ENCODE measurements at places on chromosomes 2 and 18. TPM values are rescaled to one million over a fixed set of nuclear protein-coding genes. Genes with fewer than 3 reads are reported as not detected.

The ST8SIA3 gene
- not detected for total RNA-seq

The NOSTRIN gene
- total RNA-seq, result 26.4 TPM

The CNDP1 gene
- not detected for total RNA-seq

The TRIM43 gene
- not detected for total RNA-seq

The SOX11 gene
- 0.05 TPM for total RNA-seq

The LPIN1 gene
- 47.2 TPM for total RNA-seq

The CTDP1 gene
- 18.5 TPM for total RNA-seq

The SERPINB13 gene
- not detected for total RNA-seq

DNA sequence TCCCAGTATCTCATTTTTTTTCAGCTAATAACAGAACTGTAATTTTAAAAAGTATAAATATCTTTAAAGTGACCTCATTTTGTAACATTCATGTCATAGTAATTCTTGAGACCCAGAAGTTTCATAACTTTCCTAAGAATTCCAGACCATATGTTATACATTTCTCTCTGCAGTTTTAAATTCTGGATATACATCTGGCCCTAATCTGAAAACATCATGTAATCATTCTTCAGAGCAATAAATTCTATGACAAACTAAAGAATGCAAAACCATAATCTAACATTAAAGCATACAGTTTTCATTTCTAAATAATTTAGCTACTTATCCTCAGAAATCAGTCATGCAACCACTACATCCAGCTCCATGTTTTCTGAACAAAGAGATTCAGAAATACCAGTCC is 198.3 kb upstream of the SLC35G4 start:
- DNase-seq, result no peak

DNA sequence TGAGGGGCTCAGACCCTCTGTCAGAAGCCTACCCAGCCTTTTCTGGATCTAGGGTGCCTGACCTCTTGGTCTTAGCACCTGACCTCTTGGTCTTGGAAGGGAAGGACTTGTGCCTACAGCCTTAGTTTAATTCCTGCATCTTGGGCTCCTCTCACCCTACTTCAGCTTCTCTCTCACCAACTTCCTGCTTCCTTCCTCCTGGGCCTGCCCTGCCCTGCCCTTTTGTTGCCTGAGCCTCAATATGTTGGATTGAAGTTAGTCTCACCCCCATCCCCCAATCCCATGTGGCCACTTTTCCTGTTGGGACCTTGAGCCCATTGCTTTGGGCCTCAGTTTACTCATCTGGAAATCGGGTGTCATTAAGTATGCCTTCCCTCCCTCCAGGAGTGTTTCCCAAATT is 206.2 kb upstream of the SKOR2 start:
- no peak for DNase-seq

DNA sequence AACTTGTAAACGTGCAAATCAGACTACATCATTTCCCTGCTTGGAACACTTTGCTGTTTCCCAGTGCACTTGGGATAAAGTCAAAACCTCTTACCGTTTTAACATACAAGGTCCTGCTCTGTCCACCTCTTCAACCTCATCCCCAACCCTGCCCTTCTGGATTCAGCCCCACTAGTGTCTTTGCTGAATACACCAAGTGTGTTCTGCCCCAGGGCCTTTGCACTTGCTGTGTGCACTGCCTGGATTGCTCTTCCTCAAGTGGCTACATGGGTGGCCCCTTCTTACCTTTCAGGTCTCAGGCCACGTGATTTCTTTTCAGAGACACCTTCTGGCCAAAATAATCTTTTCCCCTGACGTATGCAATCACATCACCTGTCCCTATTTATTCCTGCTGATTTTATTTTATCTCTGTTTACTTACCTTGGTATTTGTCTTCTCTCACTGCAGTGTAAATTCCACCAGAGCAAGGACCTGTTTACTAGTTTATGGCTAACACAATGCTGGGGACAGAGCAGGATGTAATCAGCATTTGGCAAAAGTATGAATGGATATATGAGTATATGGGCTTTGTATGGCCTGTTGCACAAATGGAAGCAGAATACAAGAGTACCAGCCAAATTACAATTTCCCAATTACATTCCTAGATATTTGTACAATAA is 63.9 kb downstream of the MAPK4 start:
- no peak for DNase-seq

- no peak for DNase-seq
These were observed 40.4 kb downstream of the NUP35 start for GRCh38 chr2:183164650-183165015.

DNA sequence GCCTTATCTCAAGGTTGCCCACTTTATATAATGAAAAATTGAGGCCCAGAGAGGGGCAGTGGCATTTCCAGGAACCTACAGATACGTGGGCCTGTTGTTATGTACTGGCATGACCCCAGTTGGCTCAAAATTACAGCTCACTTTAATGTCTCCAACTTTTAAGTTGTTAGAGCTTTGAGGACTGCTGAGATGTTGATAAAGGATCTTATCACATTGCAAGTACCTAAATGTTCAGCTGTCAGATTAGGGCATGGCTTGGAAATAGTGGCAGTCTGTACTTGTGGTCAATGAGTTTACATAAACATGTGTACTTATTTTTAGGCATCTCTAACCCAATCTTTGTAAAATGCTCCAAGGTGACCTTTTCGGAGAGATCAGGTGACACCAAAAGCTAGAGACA is 14.6 kb downstream of the SLC4A5 start:
- no peak for DNase-seq

GRCh38 chr2:119013671-119014070 is 71.7 kb downstream of the MARCO start:
- DNase-seq, result no peak

- peak; percentile 8 for DNase-seq
These were observed 10.4 kb downstream of the FIGLA start for GRCh38 chr2:70779911-70780545.

DNA sequence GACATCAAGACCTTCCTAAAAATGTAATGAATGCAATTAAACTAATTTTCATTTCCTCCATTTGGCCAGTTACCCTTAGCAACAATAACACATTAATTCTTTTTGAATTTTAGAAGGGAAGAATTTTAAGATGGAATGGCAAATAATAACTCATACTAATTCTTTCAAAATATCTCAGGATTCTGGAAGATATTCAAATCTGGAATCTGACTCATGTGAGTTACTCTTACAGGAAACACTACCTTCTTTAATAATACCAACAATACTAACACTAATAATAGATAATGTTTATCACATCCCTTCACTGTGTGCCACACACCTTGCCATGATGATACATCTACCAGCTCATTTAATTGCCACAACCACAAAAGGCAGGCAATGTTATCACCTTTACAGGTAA is 46.4 kb downstream of the ZNF521 start:
- DNase-seq, result no peak

DNA sequence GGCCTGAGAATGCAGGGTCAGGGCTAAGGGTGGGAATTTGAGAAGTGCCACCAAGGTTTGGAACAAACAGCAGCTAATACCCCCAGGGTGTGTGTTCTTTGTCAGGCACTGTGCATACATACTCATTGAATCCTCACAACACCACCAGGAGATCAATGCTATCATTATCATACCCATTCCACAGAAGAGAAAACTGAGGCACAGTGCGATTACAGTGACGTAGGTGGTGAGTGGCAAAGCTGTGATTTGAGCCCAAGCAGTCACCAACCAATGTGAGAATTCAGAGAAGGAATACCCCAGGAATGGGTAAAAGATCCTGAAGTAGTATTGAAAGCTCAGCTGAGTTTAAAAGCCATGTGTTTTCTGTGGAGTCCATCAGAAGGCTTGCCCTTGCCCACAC is 281.6 kb upstream of the MGAT5 start:
- no peak for DNase-seq

DNA sequence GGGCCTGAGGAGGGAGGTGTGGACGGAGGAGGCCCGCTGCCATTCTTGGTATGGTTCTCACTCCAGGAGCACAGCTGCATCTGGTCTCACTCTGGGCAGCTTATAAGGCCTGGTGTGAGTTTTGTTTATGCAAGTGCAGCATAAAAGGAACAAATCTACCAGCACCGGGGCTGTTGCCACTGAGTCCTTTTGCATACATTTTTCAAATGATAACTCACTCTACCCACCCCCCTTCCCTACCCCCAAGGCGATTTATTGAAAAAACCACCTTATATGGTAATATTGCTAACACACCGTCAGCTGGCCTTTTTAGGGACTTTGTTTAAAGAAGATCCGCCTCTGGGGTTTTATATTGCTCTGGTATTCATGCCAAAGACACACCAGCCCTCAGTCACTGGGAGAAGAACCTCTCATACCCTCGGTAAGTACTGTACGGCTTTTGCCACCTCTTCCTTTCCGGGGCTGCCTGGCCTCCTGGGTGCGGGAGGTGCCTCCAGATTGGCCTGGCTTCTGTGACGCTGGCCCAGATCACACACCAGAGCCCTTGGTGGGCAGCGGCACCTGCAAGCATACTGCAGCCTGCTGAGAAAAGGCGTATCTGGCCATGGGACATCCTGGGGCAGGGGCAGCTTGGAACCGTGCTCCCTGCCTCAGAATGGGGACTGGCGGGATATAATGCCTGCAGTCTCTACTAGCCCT is at the start of gene ACTG2:
Gene ACTG2, plus strand, starts transcription at position 378 of the 699 bp plus-strand sequence. CDS start 8,304 bp downstream, outside the sequence.
- no peak for DNase-seq

- DNase-seq, result no peak
These were observed 64.0 kb upstream of the CABLES1 start for GRCh38 chr18:23071285-23071684.

DNA sequence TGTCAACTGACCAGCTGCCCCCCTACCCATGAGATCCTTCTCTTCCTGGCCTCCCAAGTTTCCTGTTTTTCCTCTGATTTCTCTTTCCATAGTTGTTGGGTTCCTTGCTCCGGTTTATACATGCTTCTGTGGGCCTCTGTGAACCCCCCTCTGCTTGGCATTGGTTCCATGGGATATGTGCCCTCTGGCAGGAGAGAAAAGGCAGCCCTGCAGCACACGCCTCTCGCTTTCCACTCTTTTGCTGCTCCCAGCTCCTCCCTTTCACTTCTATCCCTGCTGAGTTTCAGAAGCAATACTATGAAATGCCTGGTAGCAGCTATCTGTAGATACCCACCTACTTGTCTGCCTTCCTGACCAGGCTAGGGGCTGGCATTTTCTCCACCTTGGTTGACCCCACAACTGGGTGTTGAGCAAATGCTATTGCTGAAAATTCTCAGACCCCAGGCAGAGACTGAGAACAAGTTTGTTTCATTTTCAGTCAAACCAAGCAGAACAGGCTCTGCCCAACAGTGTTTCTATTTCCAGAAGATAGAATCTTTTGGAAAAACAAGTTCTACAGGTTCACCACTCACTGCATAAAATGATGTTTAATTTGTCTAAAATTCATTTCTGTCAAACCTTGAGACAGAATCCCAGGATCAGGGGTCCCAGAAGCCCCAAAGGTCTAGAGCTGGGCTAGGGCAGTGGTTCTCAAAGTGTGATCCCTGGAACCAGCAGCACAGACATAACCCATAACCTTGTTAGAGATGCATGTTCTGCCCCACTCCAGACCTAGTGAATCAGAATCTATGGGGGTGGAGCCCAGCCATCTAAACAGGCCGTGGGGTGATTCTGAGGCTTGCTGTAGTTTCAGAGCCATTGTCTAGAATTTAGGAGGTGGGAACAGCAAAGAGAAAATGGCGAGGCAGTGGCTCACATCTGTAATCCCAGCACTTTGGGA is 13.4 kb downstream of the CAPG start:
- no peak for DNase-seq

DNA sequence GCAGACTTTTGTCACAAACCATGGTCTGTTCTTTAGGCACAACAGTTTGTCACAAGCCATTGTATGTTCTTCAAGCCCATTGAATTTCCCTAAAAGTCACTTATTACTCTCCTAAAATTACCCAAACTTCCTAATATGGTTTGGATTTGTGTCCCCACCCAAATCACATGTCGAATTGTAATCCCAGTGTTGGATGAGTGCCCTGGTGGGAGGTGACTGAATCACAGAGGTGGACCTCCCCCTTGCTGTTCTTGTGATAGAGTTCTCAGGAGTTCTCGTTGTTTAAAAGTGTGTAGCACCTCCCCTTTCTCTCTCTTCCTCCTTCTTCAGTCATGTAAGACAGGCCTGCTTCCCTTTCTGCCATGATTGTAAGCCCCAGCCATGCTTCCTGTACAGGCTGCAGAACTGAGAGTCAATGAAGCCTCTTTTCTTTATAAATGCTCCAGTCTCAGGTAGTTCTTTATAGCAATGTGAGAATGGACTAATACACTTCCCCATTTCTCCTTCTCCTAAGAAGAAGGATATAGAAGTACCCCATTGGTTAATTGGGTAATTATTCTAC is 11.2 kb upstream of the GYPC start:
- no peak for DNase-seq
